ENCODE measurements at places on chromosomes 6 and 20. TPM values are rescaled to one million over a fixed set of nuclear protein-coding genes. Genes with fewer than 3 reads are reported as not detected.

DNA sequence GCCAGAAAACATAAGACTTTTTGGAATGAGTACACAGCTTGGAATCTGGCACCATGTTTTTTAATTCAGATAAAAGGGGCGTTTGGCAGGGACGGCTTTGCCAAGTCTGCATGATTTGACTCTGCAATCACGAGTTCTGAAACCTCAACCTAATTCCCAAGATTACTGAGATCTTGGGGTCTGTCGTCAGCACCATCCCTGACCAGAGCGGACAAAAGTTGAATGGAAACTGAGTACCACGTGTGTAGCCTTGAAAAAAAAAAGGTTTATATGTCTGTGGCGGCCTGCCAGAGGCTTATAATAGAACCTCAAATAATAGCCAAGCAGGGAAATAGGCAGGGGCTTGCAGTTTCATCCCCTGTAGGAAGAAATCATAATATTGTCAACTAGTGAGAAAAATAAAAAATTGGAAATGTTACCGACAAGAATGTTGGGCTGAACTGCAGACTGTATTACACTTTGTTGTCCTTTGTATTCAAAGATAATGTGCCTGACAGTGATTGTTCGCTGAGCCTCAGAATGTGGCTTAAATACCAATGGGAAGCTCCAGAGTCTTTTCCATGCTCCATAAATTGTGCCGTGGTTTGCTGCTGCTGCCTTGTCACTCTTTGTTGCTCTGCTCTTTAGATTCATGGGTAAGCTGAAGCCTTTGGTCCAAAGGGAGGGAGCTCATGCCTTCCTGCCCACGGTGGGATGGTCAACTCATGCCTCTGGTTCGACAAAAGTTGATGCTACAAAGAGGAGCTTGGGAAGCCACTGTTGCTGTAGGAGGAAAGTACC lies 118.8 kb upstream of the ARID1B start:
- DNase-seq = no peak

Gene DOK5
- total RNA-seq = 10.2 TPM

DNA sequence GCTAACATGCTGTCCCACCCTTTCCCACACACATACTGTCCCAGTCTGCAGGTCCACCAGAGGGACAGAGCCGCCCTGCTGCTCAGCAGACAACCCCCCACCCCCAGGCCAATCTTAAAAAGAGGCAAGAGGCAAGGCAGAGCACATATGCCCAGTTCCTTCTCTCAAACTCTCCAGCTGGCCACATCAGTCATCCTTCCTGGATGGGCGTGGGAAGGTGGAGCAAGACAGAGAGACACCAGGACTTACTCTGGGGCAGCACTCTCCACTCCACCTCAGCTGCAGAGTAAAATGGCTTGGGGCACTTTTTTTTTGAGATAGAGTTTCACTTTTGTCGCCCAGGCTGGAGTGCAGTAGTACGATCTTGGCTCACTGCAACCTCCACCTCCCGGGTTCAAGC lies 10.8 kb downstream of the MOCS3 start:
- DNase-seq = no peak

DNA sequence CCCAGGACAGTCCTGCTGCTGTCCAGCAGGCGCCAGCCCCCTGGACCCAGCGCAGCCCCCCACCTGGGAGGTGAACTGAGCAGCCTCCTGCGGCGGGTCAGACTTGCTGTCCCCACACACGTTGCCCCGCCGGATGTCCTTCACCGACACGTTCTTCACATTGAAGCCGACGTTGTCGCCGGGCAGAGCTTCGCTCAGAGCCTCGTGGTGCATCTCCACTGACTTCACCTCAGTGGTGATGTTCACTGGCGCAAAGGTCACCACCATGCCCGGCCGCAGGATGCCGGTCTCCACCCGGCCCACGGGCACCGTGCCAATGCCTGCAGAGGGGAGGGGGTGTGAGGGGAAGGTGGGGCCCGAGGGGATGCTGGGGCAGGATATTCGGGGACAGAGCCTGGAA lies 8.5 kb downstream of the EEF1A2 start:
- DNase-seq = no peak

Gene HSPA12B
- total RNA-seq = 29.7 TPM

DNA sequence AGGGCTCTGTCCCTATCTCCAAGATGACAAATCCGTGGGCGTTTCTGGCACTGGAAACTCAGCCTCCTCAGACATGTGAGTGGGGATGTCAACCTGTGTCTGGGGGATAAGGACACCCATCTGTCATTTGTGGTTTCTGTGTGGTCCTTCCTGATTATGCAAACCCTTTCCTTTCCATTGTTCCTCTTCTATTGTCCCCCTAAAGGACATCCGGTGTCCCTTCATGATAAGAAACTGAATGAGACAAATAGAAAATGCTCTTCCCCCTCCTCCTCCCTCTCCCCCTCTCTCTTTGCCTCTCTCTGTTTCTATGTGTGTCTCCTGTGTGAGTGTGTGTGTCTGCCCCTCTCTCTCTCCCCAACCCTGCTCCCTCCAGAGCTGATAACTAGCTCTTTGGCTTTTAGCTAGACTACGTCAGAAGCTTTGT lies 11.5 kb upstream of the GLP1R start:
- no peak for DNase-seq

- DNase-seq = no peak
These were observed 126.1 kb downstream of the OR2B2 start for GRCh38 chr6:27786048-27786447.

- peak; percentile 27 for DNase-seq
These were observed 423.7 kb upstream of the MARCKS start for GRCh38 chr6:113433335-113433991.

- no peak for DNase-seq
These were observed 62.7 kb downstream of the DZANK1 start for GRCh38 chr20:18404172-18404571.

DNA sequence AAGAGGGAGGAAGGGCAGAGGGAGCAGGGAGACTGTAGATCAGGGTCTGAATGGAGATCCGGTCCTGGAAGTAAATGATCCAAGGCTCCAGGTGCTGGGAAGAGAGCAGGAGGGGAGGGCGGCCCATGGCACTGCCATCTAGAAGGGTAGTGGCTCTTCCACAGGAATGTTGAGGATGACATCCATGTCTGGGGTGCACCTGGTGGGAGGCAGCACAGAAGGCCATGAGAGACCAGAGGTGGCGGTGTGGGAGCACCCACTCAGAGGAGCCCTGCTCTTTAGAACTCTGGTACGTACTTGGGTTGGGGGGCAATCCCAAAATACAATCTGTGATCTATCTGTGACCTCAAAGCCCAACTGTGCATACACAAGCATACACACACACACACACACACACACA lies 13.5 kb downstream of the DEFB132 start:
- DNase-seq = no peak

- DNase-seq = no peak
These were observed 42.6 kb downstream of the DLL1 start for GRCh38 chr6:170248111-170248805.

Gene WFDC10B
- total RNA-seq = not detected

DNA sequence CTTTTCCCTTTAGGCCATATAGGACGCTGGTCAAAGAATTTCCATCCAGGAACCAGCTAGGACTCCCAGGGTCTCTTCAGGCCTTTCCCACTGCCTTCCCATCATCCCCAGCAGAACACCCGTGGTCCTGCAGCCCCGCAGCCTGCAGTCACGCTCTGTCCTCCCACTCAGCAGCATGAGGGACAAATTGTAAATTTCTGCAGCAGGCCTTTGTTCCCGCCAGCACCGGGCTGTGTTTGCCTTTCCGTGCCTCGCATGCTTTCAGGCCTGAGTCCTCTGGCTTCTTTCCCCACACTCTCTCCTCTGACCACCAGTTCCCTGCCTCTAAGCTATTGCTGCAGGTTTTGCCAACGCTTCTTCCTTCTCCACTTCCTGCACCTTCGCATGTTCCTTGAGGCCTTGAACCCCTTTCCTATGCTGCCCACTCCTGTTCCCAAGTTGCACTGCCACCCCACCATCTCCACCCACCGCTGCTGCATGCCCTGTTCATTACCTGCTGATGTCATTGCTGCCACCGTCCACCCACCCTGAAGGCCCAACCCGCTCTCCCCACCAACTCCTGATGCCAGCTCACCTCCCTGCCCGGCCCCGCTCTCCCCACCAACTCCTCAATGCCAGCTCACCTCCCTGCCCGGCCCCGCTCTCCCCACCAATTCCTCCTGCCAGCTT lies 49.8 kb downstream of the RNASET2 start:
- DNase-seq = no peak

- DNase-seq = no peak
These were observed 11.4 kb downstream of the DDX27 start for GRCh38 chr20:49230561-49231133.

- no peak for DNase-seq
These were observed 22.7 kb downstream of the DOK5 start for GRCh38 chr20:54497931-54498718.

Gene MEP1A
- total RNA-seq = not detected

Measured in omental fat pad (tissue), 4 donors.